ENCODE measurements at places on chromosomes 12 and 14.

DNA sequence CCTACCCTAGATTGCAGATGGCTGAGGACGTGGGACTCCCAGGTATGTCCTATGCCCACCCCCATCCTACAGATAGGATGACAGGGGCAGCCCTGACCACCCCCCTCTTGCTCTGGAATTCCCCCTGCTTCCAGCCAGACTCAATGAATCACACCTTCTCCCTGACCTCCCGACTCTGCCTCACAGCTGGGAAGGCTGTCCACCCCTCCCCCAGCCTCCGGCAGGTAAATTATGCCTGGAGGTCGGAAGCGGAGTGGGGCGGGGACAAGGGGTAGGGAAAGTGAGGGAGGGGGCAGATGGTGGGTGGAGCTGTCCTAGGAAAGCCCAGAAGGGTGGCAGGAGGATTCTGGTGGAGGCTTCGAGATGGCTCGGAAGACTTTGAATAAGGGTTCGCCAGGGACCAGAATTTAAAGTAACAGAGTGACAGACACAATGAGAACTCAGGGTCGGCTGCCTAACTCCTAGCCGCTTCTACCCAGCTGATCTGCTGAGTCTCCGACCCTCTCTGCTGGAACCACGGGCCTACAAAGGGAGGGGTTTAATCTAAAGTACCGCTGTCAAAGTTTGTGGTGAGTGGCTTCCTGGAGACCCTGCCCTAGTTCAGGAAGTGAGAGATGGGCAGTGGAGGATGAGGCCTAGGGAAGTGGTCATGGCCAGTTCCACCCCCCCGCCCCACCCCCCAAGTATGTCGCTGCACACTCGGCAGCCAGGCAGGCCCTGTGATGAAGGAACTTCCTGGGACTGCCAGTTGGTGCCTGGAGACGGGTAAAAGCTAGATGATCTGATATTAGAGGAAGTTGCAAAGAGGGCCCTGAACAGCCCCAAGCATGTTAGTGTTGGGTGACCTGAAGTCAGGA lies 4.2 kb downstream of the PLEKHG3 start:
- DNase-seq = peak; percentile 4

GRCh38 chr12:124713436-124714082 lies 146.1 kb upstream of the NCOR2 start:
- no peak for DNase-seq

GRCh38 chr12:25800101-25800500 lies 158.4 kb upstream of the RASSF8 start:
- DNase-seq = no peak

DNA sequence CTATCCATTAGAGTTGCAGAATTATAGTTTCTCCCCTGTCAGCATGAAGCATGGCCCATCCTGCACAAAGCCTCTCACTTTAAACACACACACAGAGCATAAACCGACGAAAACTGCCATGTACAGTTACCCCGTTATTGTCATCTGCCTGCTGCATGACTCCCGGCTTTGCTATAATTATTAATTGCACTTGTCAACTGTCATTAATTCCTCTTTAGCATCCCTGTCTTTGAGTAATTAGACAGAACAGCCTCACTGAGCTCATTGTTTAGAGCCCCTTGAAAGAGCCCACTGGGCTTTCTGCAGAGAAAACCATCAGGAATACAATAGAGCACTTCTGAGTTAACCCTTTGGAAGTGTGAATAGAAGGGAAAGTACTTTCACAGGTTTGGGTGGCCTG lies 307.2 kb upstream of the SOX5 start:
- DNase-seq = peak; percentile 89

- no peak for DNase-seq
Measured at GRCh38 chr12:68453876-68454275, 121.7 kb upstream of the MDM1 start.

DNA sequence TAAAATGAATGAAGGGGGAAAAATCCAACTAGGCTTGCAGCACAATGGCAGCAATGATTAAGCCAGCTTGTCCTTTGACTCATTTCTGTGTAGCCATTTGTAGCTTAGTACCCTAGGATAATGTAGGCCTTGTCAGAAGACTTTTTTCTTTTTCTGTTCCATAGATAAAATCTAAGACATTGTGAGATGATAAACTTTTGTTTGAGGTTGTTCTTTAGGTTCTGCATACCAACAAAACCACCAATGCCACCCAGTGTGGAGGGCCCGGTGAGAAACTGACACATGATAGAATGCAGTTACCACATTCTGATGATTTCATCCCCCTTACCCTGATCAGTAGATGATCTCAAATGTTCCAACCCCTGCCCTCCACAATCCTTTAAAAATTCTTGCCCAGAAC lies 6.6 kb upstream of the KLRD1 start:
- DNase-seq = no peak

GRCh38 chr14:59897757-59898383 lies 22.1 kb upstream of the LRRC9 start:
- no peak for DNase-seq

GRCh38 chr12:46234000-46234399 lies 34.8 kb downstream of the SLC38A1 start:
- no peak for DNase-seq

DNA sequence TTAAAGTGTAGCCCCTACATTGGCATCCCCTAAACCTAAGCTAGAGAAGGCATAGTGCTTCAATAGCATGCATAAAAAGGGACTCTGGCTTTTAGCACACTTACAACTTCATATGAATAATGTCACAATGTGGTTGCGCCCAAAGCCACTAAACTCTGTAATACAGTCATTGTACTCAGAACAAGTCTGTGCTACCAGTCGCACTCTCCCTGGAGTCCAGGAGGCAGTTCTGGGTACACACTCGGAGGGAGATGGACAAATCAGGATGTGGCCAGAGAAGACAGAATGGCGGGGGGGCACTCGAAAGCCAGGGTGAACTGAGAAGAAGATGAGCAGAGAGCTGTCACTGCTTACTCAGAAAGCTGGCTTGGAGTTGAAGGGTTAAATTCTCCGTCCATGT lies 10.6 kb downstream of the SAMD4A start:
- DNase-seq = no peak

- no peak for DNase-seq
Measured at GRCh38 chr14:75044752-75045151, 6.5 kb downstream of the MLH3 start.

- DNase-seq = peak; percentile 48
Measured at GRCh38 chr12:48165089-48165981, 8.0 kb upstream of the ASB8 start.

DNA sequence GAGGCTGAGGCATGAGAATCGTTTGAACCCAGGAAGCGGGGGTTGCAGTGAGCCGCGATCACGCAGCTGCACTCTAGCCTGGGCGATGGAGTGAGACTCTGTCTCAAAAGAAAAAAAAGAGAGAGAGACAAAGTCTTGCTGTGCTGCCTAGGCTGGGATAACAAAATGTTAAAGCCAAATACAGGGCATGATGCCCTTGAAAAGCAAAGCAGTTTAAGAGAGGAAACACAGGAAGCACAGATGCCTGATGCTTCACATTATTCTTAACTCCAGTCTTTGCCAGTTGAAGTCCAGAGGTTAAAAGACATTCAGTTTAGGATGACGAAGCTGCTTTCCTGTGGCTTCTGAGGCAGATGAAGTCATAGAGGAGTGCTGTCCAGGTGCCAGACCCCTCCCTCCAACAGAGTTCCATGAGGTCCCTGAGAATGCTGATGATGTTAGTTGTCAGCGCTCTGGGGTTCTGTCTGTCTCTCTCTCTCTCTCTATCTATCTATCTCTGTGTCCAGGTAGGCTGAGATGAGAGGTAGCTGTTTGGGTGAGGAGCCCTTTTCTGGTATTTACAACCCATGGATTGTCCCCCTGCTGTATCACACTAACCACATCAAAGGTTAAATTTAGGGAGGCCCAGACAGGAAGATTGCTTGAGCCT lies 4.9 kb upstream of the MRPL52 start:
- no peak for DNase-seq
